HT-29 (cell line): ENCODE measurements at places on chromosomes 13 and 19. TPM values are rescaled to one million over a fixed set of nuclear protein-coding genes. Genes with fewer than 3 reads are reported as not detected.

DNA sequence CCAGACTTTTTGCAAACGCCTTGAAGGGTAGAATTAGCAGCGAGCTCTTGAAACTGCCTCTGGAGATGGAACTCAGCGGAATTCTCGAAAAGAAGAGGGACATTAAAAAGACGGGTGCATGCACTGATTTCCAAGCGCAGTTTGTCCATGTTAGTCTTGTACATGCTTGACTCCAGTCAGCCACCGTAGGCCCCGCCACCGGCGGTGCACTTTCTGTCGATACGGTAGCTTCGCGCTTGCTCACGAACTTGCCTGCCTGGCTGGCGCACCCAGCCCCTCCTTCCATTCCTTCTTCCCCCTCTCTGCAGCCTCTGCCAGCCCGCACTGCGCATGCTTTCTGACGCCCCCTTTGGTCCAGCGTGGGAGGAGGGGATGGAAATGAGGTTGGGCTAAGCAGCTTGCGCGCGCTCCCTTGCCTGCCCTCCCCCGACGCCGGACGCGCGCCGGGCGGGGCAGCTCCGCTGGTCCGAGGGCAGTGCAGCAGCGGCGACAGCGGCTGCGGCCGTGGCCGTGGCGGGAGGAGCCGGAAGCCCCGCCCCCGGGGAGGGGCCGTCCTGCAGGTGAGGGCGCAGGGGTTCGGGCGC, at the start of gene ZNF575:
TSS of gene ZNF575 (plus strand) at position 227 of the 584 bp plus-strand sequence. CDS start 1,235 bp downstream, outside the sequence.
- DNase-seq: peak; percentile 97

- no peak for DNase-seq
Measured at GRCh38 chr19:3471954-3472655, 8.2 kb downstream of the SMIM24 start.

GRCh38 chr19:5600797-5601196, 21.8 kb downstream of the SAFB2 start:
- DNase-seq: no peak

DNA sequence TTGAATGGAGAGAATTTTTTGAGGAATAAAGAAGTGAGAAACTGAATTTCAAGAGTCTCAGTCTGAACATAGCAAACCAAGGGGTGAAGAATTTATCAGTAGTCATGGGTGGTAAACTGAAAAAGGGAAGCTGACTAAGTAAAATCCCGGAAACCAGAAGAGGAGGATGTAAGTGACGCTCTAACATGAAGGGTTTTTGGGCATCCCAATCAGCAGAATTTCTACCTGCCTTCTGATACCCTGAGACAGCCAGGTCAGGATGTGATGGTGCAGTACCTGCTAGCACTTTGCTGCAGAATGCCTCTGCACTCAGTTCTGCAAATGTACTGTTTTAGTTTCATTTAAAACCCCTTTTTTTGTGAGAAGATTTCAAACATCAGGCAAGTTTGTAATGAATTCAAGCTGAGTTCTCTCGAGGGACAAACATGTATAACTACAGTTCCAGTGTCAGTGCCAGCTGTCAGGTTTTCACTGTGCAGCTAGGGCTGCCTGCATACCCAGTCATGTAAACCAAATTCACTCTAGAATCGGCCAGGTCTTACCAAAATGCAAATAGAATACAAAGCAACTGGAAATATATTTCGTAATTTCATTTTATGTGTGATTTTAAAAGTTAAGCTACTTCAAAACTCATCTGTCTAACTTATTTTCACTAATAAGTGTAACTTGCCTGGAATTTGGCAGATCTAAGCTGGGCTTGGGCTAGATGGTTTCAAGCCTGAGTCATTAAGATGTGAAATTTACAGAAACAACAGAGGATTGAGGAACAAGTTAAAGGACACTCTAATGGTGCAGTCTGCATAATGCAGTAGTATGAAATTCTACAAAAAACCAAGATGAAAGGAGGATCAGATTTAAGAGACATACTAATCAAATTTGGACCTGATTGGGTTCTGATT, 13.8 kb downstream of the METTL21C start:
- no peak for DNase-seq

DNA sequence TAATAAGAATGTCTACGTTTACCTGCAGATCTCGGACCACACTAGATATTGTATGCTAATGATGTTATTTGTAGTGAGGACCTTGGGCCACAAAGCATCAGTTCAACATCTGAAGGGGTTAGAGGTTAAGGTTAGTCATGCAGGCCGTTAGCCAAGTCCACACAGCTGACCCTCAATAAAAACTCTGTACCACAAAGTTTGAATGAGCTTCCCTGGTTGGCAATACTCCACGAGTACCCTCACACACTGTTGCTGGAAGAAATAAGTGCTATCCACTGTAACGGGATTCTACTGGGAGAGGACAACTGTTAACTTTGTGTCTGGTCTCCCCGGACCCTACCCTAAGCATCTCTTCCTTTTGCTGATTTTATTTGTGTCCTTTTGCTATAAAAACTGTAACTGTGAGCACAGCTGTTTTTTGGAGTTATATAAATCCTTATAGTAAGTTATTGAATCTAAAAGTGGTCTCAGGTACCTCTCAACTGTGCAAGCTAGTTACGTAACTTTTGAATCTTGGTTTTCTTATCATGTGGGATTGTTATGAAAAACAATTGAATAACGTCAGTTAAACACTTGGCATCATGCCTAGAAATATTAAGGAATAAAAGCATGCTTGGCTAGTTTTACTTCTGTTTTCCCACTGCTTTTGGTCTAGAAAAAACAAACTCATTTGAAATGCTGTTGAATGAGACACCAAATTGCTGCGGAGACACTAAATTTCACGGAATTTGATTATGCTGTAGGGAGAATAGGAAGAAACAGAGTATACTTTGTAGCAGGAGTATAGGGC, 181.5 kb downstream of the DNAJC3 start:
- DNase-seq: no peak

GRCh38 chr19:39301562-39301961, 5.4 kb downstream of the IFNL1 start:
- DNase-seq: no peak

DNA sequence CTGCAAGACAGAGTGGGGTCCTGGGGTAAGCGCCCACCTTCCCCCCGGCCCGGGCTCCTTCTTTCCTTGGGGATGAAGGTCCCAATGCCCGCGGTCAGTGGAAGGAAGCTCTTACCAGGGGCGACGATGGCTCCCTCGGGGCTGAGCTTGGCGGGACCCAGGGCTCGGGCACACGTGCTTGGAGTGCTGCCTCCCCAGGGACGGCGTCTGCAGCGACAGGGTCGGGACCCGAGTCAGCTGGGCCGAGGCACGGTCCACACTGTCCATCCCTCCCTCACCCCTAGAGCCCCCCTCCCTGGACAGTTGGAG, 3.5 kb downstream of the JSRP1 start:
- no peak for DNase-seq

GRCh38 chr13:109275852-109276251, 510.5 kb downstream of the IRS2 start:
- DNase-seq: peak; percentile 83

- DNase-seq: no peak
Measured at GRCh38 chr19:679418-680286, 3.5 kb downstream of the FSTL3 start.

DNA sequence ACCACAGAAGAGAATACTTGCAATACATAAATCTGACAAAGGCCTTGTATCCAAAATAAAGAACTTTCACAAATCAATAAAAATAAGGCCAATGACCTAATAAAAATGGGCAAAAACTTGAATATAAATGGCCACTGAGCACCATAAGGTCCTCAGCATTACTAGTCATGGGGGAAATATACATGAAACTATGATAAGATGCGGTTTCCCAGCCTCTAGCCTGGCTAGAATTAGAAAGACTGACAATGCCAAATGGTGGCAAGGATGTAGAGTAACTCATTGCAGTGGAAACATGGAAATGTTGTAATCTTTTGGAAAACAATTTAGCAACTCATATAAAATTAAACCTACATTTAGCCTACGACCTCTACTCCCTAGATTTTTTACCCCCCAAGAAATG, 227.1 kb downstream of the GGACT start:
- DNase-seq: no peak

DNA sequence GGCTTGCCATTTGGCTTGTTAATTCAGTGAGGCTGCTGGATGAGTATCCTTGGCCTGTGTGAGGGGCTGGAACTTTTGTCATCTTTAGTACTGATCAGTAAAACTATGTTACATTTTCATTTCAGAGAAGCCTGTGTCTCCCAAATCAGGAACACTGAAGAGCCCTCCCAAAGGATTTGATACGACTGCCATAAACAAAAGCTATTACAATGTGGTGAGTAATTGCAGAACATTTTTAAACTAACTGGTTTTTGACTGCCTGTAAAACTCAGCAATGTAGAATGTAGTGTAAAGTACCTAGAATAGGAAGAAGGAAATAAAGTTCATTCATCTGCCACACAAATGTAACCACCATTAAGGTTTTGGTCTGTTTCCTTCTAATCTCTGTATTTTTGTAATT, 87.4 kb upstream of the TEX29 start:
- DNase-seq: no peak

- DNase-seq: no peak
Measured at GRCh38 chr13:33260168-33261098, 25.1 kb downstream of the STARD13 start.

- no peak for DNase-seq
Measured at GRCh38 chr19:18321734-18322102, 1.2 kb downstream of the LSM4 start.

DNA sequence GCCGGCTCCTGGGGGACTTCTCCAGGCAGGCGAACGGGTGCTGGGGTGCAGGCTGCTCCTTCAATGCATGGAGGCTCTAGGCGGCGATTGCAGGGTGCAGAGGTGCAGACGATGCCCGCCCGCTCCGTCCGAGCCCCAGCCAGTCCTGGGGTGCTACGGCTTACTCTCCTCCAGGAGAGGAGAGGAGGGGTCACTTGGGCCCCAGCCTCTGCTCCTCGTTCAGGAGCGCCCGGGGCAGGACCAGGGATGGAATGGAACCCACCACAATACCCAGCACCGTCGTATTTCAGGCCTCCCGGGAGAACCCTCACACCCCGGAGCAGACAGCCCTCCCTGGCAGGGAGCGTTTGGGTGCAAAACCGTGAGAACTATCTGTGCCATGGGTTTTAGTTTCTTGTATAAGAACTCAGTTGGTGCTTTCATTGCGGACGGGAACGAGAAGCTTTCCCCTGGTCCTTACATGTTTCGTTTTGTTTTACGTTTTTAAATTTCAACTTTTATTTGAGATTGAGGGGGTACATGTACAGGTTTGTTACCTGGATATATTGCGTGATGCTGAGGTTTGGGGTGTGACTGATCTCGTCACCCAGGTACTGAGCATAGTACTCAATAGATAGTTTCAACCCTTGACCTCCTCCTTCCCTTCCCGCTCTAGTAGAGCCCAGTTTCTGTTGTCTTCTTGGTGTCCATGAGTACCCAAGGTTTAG, 46.8 kb downstream of the ARHGEF18 start:
- peak; percentile 42 for DNase-seq

DNA sequence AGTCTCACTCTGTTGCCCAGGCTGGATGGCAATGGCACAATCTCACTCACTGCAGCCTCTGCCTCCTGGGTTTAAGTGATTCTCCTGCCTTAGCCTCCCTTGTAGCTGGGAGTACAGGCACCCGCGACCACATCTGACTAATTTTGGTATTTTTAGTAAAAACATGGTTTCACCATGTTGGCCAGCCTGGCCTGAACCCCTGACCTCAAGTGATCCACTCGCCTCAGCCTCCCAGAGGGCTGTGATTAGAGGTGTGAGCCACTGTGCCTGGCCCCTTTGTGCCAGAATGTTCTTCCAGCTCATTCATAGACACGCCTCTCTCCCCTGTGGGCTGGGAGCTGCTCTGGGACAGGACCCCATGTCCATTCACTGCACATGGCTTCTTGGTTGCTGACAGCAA, 9.1 kb downstream of the MYDGF start:
- DNase-seq: no peak

GRCh38 chr13:112454648-112455334, 78.6 kb downstream of the SPACA7 start:
- no peak for DNase-seq

- DNase-seq: no peak
Measured at GRCh38 chr19:12751635-12752034, at the start of gene BEST2. Gene BEST2 (plus strand): TSS chr19:12751791. CDS start chr19:12752593, 802 bp downstream.

GRCh38 chr19:40641281-40641680, 40.1 kb downstream of the LTBP4 start:
- DNase-seq: no peak

GRCh38 chr19:56683116-56683515, 11.6 kb upstream of the ZNF835 start:
- DNase-seq: no peak

- no peak for DNase-seq
Measured at GRCh38 chr13:87356314-87356713, 314.9 kb upstream of the SLITRK5 start.

DNA sequence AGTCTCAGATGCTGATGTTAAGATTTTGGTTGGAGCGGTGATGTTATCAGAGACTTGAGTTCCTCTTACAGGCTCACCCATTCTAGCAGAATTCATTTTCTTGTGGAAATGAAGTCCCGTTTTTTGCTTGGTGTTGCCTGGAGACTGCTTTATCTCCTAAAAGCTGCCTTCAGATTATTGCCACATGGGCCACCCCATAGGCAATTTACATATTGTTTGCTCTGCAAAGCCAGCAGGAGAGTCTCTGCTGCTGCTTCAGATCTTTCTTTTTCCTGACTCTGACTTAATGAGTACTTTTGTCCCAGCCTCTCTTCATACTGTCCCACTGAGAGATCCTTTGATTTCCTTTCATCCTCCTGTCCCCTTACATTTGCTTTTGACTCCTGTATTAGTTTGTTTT, 114.6 kb downstream of the TDRD3 start:
- no peak for DNase-seq

DNA sequence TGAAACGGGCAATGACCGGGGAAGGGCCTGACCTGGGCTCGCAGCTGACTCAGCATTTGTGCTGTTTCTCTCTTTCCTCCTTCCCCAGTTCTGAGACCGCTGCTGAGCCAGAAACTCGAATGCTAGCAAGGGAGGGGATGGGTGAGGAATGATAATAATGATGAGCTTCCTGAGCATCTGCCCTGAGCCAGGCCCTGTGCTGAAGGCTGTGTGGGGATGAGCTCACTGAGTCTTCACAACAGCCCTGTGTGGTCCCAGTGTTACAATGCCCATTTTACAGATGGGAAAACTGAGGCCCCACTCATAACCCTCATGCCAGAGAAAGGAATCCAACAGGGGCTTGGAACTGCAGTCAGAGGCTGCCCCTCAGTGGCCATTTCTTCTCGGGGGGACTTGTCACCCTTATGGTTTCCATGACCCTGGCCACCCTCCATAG, 8.1 kb downstream of the SULT2B1 start:
- peak; percentile 54 for DNase-seq

DNA sequence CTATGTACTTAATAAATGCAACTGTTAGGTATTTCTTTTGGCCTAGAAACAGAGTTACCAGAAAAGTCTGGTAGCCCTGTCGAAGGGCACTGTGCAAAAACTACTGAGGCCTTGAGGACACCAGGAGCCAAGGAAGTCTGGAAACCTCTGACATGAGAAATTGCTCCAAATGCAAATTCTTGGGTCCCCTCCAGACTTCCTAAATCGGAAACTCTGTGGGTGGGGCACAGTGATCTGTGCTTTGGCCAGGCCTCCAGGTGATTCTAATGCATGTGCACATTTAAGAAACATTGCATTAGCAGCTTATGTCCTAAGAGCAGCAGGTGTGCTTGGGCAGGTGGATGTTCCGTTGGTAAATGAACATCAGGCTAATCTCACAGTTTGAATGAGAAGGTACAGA, 50.0 kb downstream of the STARD13 start:
- no peak for DNase-seq

LGALS7 gene
- total RNA-seq: 1.5 TPM in 1 of 2 replicates, not detected in the other

KLHL1 gene
- not detected in 2 replicates for total RNA-seq

ATP8A2 gene
- not detected in 2 replicates for total RNA-seq

SLC1A5 gene
- total RNA-seq: 772 and 790 TPM in 2 replicates

SERTM1 gene
- not detected in 2 replicates for total RNA-seq

DPF1 gene
- 0.89 and 1.3 TPM in 2 replicates for total RNA-seq

ICAM3 gene
- 11.0 and 18.2 TPM in 2 replicates for total RNA-seq

LRFN3 gene
- 3.0 and 6.5 TPM in 2 replicates for total RNA-seq

PGLYRP1 gene
- not detected in 2 replicates for total RNA-seq

PHLDB3 gene
- total RNA-seq: 45.7 and 52.4 TPM in 2 replicates

SLC17A7 gene
- total RNA-seq: 0.13 and 0.18 TPM in 2 replicates

SLC6A16 gene
- total RNA-seq: 0.26 TPM in 1 of 2 replicates, not detected in the other
